Mesothelial cell of epicardium (in vitro differentiated cells): ENCODE measurements at places on chromosomes 6 and 20. TPM values are rescaled to one million over a fixed set of nuclear protein-coding genes. Genes with fewer than 3 reads are reported as not detected.

Gene APOBEC2
- total RNA-seq = 0.22 to 0.51 TPM (median 0.45 TPM) in 3 replicates

Gene LIN28B
- total RNA-seq = 18.1 to 19.7 TPM (median 19.3 TPM) in 3 replicates

Gene ZKSCAN8
- 51.7 to 53.1 TPM (median 52.8 TPM) in 3 replicates for total RNA-seq

- H3K27ac ChIP-seq = no peak overlapping the region
- H3K27me3 ChIP-seq = peaks cover 12% of the 10 kb centered on the region
- no peak for DNase-seq
- H3K36me3 ChIP-seq = no peaks in the 10 kb centered on the region
- H3K4me3 ChIP-seq = no peak overlapping the region
These were observed 39.9 kb upstream of the SULF2 start for GRCh38 chr20:47825011-47825762.

GRCh38 chr6:28525496-28526039, at the start of gene GPX5:
Gene GPX5 (plus strand): TSS chr6:28525881. CDS start chr6:28526014, 133 bp downstream.
- H3K4me1 ChIP-seq = peaks cover 28% of the 10 kb centered on the region
- no peak within 1 kb of the TSS for H3K27ac ChIP-seq
- H3K36me3 ChIP-seq = no peaks in the 10 kb centered on the region
- no peak within 1 kb of the TSS for H3K4me3 ChIP-seq
- DNase-seq = no peak

- H3K27ac ChIP-seq = no peak overlapping the region
- peaks cover 6% of the 10 kb centered on the region for H3K27me3 ChIP-seq
- peaks cover 11% of the 10 kb centered on the region for H3K4me1 ChIP-seq
- H3K4me3 ChIP-seq = no peak overlapping the region
These were observed 91.6 kb downstream of the EDN3 start for GRCh38 chr20:59391975-59392374.

GRCh38 chr6:90803956-90804355, 217.1 kb upstream of the MAP3K7 start:
- no peaks in the 10 kb centered on the region for H3K36me3 ChIP-seq
- H3K27ac ChIP-seq = no peak overlapping the region
- DNase-seq = no peak
- no peaks in the 10 kb centered on the region for H3K4me1 ChIP-seq

Gene RHAG
- not detected in 3 replicates for total RNA-seq

Gene FIG4
- 23.3 to 28.3 TPM (median 24.5 TPM) in 3 replicates for total RNA-seq

DNA sequence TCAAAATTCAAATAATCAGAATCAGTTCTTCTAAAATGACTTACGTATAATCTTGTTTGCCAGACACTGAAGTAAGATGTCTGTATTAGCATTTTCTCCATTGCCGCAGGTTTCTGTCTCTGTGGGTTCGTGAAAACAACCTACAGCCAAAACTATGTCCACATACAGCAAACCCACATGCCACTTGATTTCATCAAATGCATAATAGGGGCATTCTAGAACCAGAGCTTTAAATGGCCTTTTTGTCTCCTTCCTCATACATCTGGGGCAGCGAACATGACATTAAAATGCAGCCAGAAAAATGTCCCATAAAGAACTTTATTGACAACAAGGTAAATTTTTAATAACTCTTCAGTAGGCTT, 90.2 kb upstream of the QKI start:
- no peaks in the 10 kb centered on the region for H3K36me3 ChIP-seq
- no peaks in the 10 kb centered on the region for H3K27me3 ChIP-seq
- peaks cover 32% of the 10 kb centered on the region for H3K4me1 ChIP-seq

DNA sequence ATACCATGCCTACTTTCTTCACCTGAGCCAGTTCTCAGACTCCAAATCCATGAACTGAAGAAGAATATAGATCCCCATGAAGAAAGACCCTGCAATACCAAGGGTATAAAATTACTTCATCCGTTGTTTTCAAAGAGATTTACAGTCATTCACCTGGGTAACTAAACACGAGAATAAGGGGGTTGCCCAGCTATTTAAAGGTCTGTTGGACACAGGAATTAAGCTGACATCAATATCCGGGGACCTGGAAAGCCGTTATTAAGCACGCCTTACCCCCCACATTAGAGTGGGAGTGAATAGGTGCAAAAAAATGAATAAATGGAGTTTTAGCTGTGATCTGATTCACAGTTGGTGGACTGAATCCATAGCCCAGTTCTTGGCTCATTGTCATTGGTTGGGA, 28.9 kb downstream of the CLVS2 start:
- H3K27ac ChIP-seq = no peak overlapping the region
- no peak for DNase-seq
- no peak overlapping the region for H3K4me3 ChIP-seq
- H3K27me3 ChIP-seq = peaks cover 23% of the 10 kb centered on the region
- no peaks in the 10 kb centered on the region for H3K36me3 ChIP-seq
- H3K4me1 ChIP-seq = no peaks in the 10 kb centered on the region

- DNase-seq = no peak
- H3K27ac ChIP-seq = no peak overlapping the region
- H3K4me1 ChIP-seq = no peaks in the 10 kb centered on the region
- no peak overlapping the region for H3K4me3 ChIP-seq
- no peaks in the 10 kb centered on the region for H3K36me3 ChIP-seq
These were observed 150.8 kb downstream of the TMEM200A start for GRCh38 chr6:130516604-130517003.

DNA sequence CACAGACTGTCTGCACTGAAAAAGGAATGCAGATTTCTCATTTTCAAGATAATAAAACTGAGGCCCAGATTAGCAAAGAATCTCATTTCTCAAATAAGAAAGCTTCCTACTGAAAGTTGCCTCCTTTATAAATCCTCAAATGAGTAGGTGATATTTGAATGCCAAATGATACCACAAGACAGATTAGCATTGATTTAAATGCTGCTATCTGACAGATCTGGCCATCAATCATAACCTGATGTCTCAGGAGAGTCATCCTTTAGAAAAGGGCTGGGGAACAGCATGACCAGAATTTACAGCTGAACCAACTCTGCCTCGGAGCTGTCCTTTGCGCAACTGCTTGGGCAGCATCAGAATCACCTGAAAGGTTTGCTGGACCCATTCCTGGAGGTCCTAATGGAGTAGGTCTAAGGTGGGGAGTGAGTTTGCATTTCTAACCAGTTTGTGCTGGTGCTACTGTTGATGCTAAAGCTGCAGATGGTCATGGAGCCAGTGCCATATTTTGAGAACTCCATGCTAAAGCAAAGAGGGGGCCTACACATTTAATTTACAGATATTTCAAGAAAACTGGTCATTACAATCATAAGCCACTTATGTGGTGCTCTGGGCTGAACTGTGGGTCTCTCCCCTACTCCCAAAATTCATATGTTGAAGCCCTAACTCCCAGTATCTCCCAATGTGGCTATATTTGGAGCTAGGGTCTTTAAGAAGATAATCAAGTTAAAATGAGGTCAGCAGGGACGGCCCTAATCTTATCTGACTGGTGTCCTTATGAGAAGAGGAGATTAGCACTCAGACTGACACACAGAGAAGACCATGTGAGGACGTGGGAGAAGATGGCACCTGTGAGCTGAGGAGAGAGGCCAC, 295.5 kb upstream of the JARID2 start:
- DNase-seq = no peak
- no peak overlapping the region for H3K27ac ChIP-seq
- peaks cover 7% of the 10 kb centered on the region for H3K27me3 ChIP-seq
- no peak overlapping the region for H3K4me3 ChIP-seq

Gene TULP4
- 133 to 137 TPM (median 135 TPM) in 3 replicates for total RNA-seq

Gene SYNDIG1
- 0.80 to 1.6 TPM (median 0.90 TPM) in 3 replicates for total RNA-seq

GRCh38 chr6:118383924-118384323, 164.2 kb upstream of the PLN start:
- no peaks in the 10 kb centered on the region for H3K27me3 ChIP-seq
- no peak overlapping the region for H3K4me3 ChIP-seq
- no peaks in the 10 kb centered on the region for H3K36me3 ChIP-seq

Gene WRNIP1
- 36.4 to 41.3 TPM (median 40.8 TPM) in 3 replicates for total RNA-seq

GRCh38 chr20:35398660-35399144, 13.1 kb downstream of the UQCC1 start:
- H3K27ac ChIP-seq = peak overlapping the region; percentile 30
- no peak overlapping the region for H3K4me3 ChIP-seq
- no peaks in the 10 kb centered on the region for H3K27me3 ChIP-seq

Gene MAN1A1
- total RNA-seq = 46.5 to 51.2 TPM (median 51.1 TPM) in 3 replicates

- H3K4me1 ChIP-seq = no peaks in the 10 kb centered on the region
- H3K27ac ChIP-seq = no peak overlapping the region
- H3K27me3 ChIP-seq = no peaks in the 10 kb centered on the region
- H3K4me3 ChIP-seq = no peak overlapping the region
- no peaks in the 10 kb centered on the region for H3K36me3 ChIP-seq
These were observed 38.7 kb downstream of the GSTA2 start for GRCh38 chr6:52724406-52725121.

DNA sequence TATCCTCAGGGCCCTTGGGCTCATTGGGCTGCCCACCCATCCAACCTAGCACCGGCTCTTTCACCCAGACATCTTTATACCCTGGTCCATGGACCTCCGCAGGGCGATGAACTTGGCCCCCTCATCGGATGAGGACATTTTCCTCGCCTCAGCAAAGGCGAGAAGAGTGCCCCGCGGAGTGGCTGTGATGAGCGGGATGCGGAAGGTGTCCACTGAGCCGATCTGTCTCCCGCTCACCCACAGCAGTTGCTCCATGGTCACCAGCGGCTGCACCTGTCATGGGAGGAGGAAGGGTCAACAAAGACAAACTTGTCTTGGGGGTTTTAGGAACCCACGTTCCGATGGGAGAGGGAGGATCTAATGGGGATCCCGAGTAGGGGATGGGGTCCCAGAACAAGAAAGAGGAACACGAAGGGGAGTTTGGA, 690 bp downstream of the NEU1 start:
- DNase-seq = no peak
- H3K36me3 ChIP-seq = peaks cover 8% of the 10 kb centered on the region
- H3K27ac ChIP-seq = peak overlapping the region; percentile 100
- H3K4me3 ChIP-seq = peak overlapping the region; percentile 97

DNA sequence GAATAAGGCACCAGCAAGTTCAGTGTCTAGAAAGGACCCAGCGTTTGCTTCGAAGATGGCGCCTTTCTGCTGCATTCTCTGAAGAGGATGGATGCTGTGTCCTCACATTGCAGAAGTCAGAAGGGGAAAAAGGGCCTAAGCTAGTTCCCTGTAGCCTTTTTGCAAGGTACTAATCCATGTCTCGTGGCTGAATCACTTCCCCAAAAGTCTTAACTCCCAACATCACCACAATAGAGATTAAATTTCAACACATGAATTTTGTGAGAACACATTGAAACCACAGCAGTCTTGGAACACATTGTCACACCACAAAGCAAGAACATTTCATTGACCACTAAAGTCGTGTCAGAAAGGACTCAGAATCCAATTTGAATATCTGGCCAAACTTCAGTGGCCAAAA, 42.1 kb downstream of the KLHL31 start:
- H3K27ac ChIP-seq = no peak overlapping the region
- peaks cover 19% of the 10 kb centered on the region for H3K4me1 ChIP-seq
- no peak overlapping the region for H3K4me3 ChIP-seq
- H3K36me3 ChIP-seq = no peaks in the 10 kb centered on the region

Gene ACTL10
- total RNA-seq = 0.63 to 0.86 TPM (median 0.66 TPM) in 3 replicates

Gene CHRNA4
- total RNA-seq = 0.11 to 0.63 TPM (median 0.43 TPM) in 3 replicates

DNA sequence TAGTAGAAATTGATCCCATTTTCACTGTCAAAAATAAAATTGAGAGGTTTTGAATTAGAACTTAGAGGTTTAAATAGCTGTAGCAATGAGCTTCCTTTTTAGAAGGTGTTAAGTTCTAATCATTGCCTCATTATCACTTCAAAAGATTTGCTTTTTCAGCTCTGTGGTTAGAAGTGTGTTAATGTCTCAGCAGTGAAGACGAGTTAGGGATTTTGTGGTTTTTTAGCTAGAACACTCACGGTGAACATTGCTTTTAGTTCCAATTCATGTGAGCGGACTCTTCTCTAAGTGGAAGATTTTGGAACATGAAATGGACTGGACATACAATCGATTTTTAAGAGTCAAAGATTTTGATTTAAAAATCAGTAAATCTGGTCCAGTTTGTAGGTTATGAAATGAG, 12.7 kb upstream of the IFNGR1 start:
- no peak overlapping the region for H3K27ac ChIP-seq
- no peaks in the 10 kb centered on the region for H3K27me3 ChIP-seq
- no peak overlapping the region for H3K4me3 ChIP-seq
- peaks cover 3% of the 10 kb centered on the region for H3K4me1 ChIP-seq

Gene TEAD3
- 88.2 to 91.8 TPM (median 91.4 TPM) in 3 replicates for total RNA-seq

GRCh38 chr6:89984926-89985750, 90.9 kb downstream of the GJA10 start:
- no peak overlapping the region for H3K4me3 ChIP-seq
- no peaks in the 10 kb centered on the region for H3K36me3 ChIP-seq
- peak overlapping the region; percentile 83 for H3K27ac ChIP-seq
- no peaks in the 10 kb centered on the region for H3K27me3 ChIP-seq
- H3K4me1 ChIP-seq = peaks cover 46% of the 10 kb centered on the region

DNA sequence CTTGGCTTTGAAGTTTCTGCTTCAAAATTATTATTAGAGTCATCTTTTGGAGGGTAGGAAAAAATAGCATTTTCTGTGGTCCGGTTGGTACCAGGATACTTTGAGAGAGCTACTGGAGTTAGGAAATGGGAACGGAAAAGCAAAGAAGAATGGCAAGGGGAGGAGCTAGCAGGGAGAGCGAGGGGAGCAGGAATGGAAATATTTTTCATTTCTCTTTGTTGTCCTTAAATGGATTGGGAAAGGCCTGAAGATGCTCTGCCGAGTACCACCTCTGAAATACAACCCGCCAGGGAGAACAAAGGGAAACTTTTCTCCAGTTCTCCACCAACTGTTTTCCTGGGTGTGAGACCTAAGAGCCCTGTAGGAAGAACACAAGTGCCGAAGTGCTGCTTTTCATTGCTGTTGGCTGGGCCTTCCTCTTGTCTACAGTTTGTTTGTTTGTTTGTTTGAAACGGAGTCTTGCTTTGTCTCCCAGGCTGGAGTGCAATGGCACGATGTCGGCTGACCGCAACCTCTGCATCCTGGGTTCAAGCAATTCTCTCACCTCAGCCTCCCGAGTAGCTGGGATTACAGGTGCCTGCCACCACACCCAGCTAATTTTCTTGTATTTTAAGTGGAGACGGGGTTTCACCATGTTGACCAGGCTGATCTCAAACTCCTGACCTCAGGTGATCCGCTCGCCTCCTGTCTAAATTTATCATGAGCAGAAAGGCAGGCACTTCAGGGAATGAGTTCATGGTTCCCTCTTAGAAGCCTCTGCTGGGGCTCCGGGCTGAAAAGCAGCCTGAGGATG, 3.5 kb upstream of the TRAF3IP2 start:
- no peaks in the 10 kb centered on the region for H3K27me3 ChIP-seq
- no peak for DNase-seq
- no peaks in the 10 kb centered on the region for H3K36me3 ChIP-seq

DNA sequence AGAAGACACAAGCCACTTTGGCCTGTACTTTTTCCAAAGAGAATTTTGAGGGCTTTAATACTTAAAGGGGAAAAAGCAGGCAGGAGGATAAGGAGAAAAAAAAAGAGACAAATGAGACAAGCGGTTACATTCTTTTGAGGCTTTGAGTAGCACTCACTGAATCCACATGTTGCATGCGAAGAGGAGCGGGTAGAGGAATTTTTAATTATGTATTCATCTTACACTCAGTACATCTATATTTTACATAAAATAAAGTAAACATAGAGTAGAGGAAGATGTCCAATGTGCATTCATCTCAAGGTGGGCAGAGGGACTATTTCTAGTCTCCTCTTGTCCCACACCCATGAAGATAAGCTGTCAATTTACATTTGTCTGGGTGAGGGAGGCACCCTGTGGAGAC, 266.9 kb downstream of the CD109 start:
- peaks cover 6% of the 10 kb centered on the region for H3K27me3 ChIP-seq
- H3K36me3 ChIP-seq = no peaks in the 10 kb centered on the region
- no peak overlapping the region for H3K27ac ChIP-seq
- no peak for DNase-seq
- no peaks in the 10 kb centered on the region for H3K4me1 ChIP-seq
- no peak overlapping the region for H3K4me3 ChIP-seq

Gene SYCP2
- 1.8 to 2.8 TPM (median 2.3 TPM) in 3 replicates for total RNA-seq

Gene PSORS1C2
- not detected in 3 replicates for total RNA-seq

Gene MLN
- total RNA-seq = not detected in 3 replicates
